Dermis microvascular lymphatic vessel endothelial cell (primary cell): ENCODE measurements at places on chromosomes 11 and 22.

DNA sequence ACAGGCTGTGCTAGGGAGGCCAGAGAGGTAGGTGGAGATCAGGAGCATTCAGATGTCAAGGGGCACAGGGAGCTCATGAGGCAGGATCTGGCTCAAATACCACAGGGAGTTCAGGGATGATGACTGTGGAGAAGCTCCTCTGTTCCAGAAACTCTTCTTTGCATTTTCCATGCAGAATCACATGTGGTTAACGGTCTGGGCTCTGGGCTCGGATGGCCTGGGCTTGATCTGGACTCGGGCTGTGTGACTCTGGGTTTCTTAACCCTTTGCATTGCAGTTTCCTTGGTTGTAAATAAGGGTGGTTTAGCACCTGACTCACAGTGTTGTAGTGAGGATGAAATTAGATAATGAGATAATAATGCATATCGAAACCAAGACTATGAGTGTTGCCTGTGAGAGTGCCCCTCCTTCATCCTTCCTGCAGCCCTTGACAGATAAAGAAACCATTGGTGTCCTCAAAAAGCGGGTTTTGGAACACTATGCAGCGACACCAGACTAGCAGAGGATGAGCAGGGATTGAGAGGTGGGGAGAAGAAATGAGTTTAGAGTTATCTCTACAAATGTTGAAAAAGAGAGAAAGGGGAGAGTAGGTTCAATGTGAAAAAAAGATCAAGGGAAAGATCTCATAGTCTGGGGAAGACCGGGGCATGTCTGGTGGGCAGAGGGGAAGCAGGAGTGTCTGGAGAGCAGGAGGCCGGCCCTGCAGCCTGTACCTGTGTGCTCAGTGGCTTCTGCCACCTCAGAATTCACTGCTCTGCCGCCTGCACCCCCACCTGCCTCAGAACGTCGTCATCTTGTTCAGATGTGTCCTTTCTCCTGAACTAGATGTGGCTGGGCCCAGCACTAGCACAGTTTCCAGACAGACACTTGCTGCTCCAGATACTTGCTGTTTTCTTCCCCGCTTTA is 197.8 kb upstream of the SORL1-AS1 start:
- no peak for DNase-seq

DNA sequence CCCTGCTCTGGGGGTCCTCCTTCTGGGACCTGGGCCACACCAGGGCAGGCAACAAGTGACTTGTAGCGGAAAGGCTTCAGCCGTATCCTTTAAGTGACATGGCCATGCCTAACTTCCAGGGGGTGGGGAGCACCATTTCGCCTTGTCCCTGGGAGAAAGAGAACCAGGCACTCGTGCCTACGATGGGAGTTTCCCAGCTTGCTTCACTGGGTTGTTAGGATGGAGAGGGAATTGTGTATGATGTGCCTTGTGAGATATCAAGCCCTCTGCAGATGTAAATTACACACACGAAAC is 151.4 kb downstream of the CACNA1I start:
- no peak for DNase-seq

- no peak for DNase-seq
Measured at GRCh38 chr11:102384419-102385079, 37.5 kb downstream of the BIRC2 start.

- no peak for DNase-seq
Measured at GRCh38 chr11:107695446-107695845, 16.4 kb downstream of the SLN start.

GRCh38 chr11:19444231-19444630 is 203.5 kb upstream of the E2F8 start:
- DNase-seq, result no peak

DNA sequence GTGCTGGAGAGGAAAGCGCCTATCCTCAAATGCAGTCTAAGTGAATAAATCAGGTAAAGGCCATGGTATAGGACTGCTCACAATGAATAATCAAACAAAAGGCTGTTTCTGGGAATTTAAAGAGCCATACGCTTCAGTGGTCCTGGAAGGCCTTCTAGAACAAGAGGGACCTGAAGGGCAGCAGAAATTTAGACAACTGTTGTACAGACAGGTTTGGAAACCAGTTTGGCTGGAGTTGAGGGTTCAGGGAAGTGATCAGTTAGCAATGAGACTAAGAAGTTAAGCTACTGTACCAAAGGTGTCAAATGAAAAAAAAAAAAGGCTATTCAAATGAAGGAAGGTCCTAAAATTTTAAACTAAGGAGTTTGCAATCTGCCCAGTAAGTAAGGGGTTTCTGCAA is 56.6 kb upstream of the SCUBE2 start:
- no peak for DNase-seq

GRCh38 chr11:6217722-6218121 is 12.4 kb downstream of the C11orf42 start:
- DNase-seq, result no peak

DNA sequence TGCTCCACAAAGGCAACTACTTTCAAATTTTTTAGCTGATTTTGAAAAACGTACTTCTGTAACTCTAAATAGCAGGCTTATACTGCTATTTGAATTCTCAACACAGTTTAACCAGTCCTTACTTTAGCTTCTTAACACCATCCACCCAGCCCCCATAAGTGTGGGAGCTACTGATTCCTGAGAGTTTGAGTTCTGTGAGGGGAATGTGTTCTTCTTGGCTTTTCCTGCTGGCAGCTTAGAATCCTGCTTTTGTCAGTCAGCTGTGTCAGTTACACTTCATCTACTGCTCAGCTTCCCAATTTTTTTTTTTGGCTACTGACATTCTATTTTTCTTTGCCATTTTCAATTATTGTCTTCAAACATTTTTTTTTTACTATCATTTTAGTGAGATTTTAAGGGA is 440.4 kb downstream of the INSC start:
- DNase-seq, result no peak

GRCh38 chr22:20948450-20948849 is 18.6 kb upstream of the AIFM3 start:
- DNase-seq, result no peak

DNA sequence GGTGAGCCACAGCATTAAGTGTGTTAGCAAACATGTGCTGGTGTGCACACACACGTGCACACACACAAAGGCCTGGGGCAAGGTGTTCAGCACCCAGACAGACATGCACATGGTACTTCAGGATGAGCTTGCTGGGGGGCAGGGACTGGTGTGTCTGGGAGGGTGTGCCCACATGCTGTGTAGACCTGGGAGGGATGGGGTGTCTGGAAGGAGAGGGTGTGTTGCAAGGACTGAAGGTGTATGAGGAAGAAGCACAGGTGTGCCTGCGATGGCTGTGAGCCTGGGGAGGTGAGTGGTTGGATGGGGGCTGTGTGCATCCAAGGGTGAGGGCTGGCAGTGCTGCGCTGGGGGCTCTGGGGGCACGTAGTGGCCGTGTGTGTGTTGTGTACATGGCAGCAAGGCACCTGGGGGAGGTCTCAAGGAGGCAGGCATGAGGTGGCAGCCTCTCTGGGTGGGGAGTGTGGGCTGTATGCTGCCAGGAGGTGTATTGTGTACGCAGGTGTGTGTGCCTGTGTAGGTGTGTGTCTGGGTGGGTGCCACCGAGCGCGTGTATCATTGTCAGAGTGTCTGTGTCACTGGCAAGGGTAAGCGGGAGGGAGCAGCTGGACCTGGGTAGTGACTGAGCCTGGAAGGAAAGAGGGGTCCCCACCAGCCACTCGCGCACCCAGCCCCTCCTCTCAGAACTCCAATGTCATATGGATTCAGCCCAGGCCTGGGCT is 2.2 kb downstream of the NRXN2 start:
- DNase-seq, result no peak

DNA sequence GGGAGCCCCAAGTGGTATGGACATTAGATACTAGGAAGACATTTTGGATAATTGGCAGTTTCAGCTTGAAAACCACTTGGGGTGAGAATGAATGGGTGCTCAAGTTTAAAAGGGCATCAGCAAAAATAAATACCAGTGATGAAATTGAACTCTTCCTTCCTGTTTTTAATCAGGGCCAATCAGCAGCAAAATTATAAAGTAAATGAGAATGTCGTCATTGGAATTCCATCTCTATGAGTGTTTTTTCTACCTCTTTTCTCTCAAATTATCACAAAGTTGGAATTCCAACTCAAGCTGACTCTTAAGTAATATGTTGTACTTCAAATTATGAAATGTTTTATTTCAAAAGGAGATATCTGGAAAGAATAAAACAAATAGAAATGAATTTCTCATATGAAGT is 730.6 kb downstream of the METTL15 start:
- no peak for DNase-seq
